ENCODE measurements at places on chromosomes 6 and 20.

- DNase-seq: no peak
Measured at GRCh38 chr20:54995011-54995410, 519.6 kb downstream of the DOK5 start.

DNA sequence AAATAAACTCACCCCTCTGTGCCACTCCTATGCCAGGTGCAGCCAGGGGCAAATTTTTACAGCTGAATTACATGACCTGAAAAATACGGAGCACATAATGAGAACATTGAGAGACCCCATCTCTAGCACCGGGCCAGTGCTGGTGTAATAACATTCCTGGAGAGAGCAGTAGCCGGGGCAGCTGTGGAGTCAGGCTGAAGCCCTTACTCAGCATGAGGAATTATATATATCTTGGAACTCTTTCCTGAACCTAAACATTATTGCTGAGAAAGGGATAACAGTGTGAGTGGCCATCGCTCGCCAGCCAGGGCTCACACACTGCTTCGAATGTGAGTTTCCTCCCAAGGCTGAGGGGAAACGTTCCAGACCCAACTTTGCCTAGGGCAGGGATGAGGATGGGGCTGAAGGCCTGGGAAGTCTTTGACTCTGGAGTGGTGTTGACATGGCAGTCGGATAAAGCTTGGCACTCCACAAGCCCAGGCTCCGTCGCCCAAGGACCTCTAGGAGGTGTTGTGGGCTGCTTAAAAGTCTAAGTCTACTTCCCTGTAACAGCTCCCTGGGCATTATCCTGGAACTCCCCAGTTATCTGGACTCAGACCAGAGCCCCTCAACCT, 269.8 kb downstream of the CDC5L start:
- DNase-seq: no peak

DNA sequence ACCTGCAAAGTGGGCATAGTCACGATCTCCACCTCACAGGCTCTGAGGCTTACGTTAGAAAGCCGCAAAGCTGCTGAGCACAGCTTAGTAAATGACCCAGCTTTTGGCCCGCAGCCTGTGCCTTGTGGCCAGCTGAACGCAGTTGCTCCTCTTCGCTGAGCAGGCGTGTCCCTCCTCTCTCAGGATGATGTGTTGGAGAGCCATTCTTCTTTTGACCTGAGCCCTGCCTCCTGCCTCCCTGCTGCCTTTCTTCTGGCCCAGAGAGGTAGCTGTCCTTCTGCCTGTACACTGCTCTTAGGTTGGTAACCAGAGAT, 47.6 kb upstream of the MYL9 start:
- DNase-seq: no peak

DNA sequence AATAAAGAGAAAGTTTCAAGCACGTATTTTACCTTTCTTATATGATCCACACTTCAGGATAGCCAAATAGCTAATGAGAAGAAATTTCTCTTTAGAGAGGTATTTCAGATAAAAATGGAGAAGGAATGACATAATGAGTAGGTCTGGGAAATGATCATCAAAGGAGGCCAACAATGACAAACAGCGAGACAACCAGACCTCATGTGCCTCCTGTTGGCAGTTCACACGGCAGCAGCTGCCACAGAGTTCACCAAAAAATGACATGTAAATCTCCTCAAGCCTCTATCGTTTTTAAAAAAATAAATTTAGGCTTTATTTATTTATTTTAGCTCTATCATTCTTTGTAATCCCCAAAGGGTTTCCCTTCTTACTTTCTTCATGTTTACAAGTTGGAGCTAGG, 47.7 kb downstream of the SLC2A12 start:
- DNase-seq: no peak

DNA sequence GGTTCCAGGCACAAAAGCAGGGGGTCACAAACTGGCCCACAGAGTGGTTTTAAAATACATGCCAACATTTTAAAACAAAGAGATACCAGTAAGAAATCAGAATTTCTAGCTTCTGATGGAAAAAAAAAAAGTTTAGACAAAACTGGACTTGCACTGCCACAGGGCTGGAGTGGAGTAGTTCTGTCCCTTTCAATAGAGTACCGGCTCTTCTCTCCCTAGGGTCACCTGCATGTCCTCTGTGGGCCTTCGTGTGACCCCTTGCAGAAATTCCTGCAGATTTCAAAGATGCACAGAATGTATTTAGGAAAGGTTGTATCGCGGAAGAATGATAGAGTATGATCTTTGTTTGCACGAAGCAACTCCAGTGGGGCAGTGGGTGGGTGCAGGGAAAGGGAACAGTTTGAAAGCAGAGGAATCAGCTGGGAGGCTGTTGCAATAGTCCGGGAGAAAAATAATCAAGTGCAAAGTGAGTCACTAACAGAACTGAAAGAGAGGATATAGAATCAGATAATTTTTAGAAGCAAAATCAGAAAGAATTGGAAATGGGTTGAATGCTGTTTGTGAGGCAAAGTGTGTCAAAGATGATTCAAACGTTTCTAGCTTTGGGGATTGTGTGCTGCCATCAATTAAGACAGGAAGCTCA, 97.3 kb upstream of the STXBP5 start:
- DNase-seq: no peak

GRCh38 chr6:53986165-53986720, 125.0 kb upstream of the MLIP start:
- no peak for DNase-seq

DNA sequence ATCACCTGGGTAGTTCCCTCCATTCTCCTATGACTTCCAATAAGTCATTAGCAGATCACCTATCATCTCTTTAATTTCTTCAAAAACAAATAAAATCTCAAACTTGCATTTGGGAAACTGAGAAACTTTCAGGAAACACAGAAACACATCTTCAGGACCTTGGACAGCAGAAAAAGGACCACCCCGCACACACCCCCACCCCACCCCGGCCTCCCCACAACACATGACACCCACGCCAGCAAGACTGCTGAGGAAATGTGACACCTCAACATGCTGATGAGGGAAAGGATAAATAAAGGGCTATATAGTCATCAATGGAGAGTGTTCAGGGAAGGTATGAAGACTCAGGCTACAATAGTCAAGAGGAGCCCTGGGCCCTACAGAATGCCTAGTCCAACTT, 15.6 kb upstream of the TRIM39 start:
- no peak for DNase-seq

DNA sequence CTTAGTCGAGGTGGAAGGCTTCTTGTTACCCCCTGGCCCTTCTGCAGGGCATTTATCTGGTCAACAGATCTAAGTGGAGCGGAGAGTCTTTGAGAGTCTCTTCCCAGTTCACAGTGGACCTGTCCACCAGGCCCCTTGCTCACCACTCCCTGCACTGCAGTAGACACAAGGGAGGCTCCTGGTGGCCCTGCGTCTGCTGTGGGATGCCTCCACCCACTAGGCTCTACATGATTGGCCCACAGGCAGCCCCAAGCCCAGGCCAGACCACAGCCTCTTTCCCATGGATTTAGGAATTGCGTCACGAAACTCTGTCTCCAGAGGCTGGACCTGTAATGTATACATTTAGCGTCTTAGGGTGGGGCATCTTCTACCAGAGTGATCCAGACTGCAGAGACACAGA, 28.4 kb downstream of the TBC1D7 start:
- no peak for DNase-seq

GRCh38 chr20:25087186-25087929, 5.4 kb upstream of the VSX1 start:
- DNase-seq: no peak

- DNase-seq: no peak
Measured at GRCh38 chr6:21426841-21427490, 166.6 kb upstream of the SOX4 start.

DNA sequence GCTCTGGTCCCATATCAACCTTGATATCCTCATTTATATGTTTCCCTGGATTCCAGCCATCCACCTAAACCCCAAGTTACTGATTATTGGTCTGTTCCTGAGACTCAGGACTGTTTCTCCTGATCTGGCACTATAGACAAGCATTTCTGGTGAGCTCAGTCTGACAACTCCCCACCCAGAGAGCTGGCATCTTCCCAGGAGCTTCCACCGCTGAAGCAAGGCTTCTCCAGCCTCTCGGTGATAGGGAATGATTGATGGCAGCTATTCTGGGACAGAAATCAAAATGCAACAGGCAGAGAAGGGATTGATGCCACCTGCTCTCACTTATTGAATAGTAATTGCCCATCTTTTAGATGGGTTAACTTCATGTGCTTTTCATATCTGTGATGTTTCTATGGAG, 169.7 kb upstream of the GGTLC1 start:
- DNase-seq: no peak

- DNase-seq: no peak
Measured at GRCh38 chr6:29620630-29621029, 12.4 kb downstream of the GABBR1 start.

- no peak for DNase-seq
Measured at GRCh38 chr20:41362748-41363140, 3.9 kb downstream of the EMILIN3 start.

DNA sequence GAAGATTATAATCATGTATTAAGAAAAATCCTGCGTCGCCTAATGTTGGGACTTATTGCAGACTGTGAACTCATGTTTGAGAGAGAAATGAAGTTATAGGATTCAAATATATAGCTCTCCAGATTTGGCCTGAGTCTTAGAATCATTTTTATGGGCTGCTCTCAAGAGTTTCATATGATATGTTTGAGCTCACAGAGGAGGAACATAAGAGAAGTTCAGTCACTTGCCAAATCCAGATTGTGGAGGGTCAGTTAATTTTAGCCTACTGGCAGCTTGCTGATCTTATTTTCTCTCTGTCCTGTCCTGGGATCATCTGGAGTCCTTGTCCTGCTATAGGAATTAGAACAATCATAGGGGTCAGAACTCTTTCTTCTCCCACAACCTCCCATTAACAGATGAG, 186.1 kb upstream of the SUPT3H start:
- DNase-seq: no peak

GRCh38 chr6:99270826-99271225, 78.6 kb downstream of the FAXC start:
- DNase-seq: no peak

- no peak for DNase-seq
Measured at GRCh38 chr6:6348256-6348655, 27.8 kb upstream of the F13A1 start.

- no peak for DNase-seq
Measured at GRCh38 chr20:22453244-22454080, 130.9 kb downstream of the FOXA2 start.

- no peak for DNase-seq
Measured at GRCh38 chr6:51842804-51843378, 244.5 kb downstream of the PKHD1 start.

GRCh38 chr6:79868098-79868722, 79.1 kb downstream of the ELOVL4 start:
- no peak for DNase-seq

- DNase-seq: no peak
Measured at GRCh38 chr6:792662-793061, 99.7 kb upstream of the EXOC2 start.
